ENCODE measurements at places on chromosomes 3 and 15.

DNA sequence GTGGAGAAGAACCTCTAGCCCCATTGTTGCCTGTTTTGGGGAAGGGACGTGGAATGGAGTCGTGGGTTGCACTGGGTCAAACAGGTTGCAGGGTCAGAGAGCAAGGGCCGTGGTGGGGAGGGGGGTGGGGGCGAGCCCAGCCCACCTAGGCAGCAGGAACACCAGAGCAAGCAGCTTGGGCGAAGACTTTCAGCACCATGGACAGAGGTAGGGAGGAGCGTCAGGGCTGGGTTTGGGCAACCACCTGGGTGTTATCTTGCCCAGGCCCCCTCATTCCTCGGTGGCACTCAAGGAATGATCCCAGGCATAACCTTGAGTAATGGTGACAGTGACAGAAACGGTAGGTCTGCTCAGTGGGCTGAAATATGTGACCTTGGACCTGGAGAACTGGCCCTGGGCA is 45.9 kb upstream of the TMEM115 start:
- no peak for DNase-seq

DNA sequence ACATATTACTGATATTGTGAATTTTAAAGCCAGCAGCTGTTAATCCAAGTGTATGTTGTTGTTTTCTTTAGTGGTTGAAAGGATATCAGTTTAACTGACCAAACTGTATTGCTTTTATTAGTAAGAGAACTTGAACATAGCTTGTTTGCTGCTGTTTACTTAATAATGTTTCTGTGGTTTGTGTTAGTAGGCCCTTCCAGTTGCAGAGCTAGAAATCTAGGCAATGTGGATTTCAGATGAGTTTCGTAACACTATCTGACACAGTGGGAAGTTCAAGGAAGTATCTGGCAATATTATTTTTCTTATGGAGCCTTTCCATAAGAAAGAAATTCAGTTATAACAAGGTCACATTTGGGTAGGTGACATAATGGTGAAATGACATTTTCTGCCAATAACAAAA is 18.5 kb downstream of the ZNF609 start:
- no peak for DNase-seq

DNA sequence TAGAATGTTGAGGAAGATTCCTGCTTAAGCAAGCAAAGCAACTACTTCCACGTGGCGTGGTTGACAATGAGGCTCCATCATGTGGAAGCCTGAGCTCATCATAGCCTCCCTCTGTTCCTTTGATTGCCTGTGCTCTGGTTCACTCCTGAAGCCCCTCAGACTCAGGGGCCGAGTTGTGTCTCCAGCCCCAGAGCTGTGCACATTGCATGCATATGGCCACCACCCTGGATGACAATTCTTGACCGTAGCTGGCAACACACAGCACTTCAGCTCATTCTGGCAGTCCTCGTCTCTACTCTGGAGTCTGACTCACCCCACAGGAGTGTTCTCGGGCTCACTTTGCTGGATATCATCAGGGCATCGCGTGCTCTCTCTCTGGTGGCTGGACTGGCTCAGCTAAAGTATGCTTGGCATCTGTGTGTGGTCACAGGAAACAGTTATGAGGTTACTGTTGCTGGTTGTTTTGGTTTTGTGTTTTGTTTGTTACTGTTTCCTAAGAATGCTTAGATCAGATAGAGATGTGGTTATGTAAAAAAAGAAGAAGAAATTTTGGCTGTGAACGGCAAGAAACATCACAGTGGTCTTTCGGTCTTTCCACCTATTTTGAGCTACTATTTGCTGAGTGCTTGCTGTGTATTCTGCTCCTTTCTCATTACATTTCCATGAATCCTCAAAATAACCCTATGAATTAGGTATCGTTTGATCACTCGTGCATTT is 41.6 kb upstream of the MRPS22 start:
- DNase-seq = no peak

GRCh38 chr3:66809595-66809958 is 188.5 kb upstream of the KBTBD8 start:
- no peak for DNase-seq

GRCh38 chr3:187858041-187858440 is 112.8 kb upstream of the BCL6 start:
- DNase-seq = no peak

GRCh38 chr15:69660658-69661405 is 208.2 kb downstream of the RPLP1 start:
- DNase-seq = no peak

- DNase-seq = no peak
These were observed 77.4 kb upstream of the SEC13 start for GRCh38 chr3:10398341-10398740.

- no peak for DNase-seq
These were observed 148.6 kb downstream of the ANO10 start for GRCh38 chr3:43473244-43473643.

DNA sequence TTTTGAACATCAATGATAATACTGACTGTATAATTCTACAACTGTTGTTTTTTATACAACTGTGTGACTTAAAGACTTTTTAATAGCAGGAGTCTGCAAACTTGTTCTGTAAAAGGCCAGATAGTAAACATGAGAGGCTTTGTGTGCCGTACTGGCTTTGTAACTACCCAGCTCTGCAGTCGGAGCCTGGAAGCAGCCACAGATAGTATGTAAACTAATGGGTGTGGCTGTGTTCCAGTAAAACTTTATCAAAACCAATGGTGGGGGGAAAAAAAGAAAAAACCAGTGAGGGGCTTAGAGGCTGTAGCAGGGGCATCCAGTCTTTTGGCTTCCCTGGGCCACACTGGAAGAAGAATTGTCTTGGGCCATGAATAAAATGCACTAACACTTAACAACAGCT is 11.9 kb downstream of the ASB7 start:
- DNase-seq = no peak

GRCh38 chr3:164208821-164209220 is 869.5 kb downstream of the SI start:
- DNase-seq = no peak

GRCh38 chr3:171649911-171650592 is 160.2 kb downstream of the PLD1 start:
- no peak for DNase-seq

- DNase-seq = no peak
These were observed 137.7 kb upstream of the RASGRP1 start for GRCh38 chr15:38702178-38702912.

- no peak for DNase-seq
These were observed 79.0 kb downstream of the REC114 start for GRCh38 chr15:73522011-73522410.

DNA sequence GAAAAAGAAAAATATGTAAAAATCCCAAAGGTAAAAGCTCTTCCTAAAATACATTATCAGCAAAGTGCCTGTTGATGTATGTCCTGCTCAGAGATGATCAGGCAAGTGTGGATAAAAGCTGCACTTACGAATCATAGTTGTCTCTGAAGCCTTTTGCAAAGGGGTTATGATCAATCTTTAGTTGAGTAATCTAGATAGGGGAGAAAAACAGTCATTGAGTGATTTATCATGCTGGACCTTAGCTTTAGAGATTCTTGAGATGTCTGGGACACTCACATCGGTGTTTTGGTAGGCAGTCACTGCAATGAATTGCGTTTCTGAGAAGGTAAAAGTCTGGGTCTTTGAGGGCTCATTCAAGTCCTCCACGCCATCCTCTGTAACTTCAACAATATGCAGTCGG is 3.7 kb downstream of the EOMES start:
- no peak for DNase-seq

DNA sequence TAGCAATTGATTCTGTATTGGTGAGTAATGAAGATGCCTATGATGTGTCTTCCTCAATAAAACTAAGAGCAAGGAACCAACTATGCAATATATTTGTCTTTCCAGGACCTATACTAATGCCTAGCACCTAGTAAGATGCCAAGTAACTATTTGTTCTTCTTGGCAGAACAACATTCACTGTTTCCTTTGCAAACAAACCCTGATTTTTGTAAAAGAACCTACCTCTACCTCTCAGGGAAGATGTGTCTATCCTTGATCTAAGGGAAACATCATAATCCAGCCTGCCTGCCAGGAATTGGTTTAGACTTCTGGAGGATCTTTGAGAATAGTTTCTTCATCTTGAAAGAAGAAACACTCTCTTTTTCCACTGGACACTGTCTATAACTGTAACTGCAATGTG is 3.8 kb upstream of the ADPRH start:
- no peak for DNase-seq

GRCh38 chr15:48842501-48842900 is 31.6 kb upstream of the CEP152 start:
- no peak for DNase-seq
